ENCODE measurements at places on chromosomes 4 and X. TPM values are rescaled to one million over a fixed set of nuclear protein-coding genes. Genes with fewer than 3 reads are reported as not detected.

SPANXN3 gene
- not detected for total RNA-seq

TEX13B gene
- not detected for total RNA-seq

SMARCA1 gene
- 0.25 TPM for total RNA-seq

FOXP3 gene
- total RNA-seq = 22.3 TPM

ZNF711 gene
- total RNA-seq = 1.1 TPM

Measured in activated CD8-positive, alpha-beta T cell treated with anti-CD3 and anti-CD28 coated beads for 36 hours (primary cell).